AG08395 (cell line): ENCODE measurements at places on chromosomes 3 and 15.

- DNase-seq: peak; percentile 61
Measured at GRCh38 chr3:148962513-148962912, 28.8 kb upstream of the GYG1 start.

DNA sequence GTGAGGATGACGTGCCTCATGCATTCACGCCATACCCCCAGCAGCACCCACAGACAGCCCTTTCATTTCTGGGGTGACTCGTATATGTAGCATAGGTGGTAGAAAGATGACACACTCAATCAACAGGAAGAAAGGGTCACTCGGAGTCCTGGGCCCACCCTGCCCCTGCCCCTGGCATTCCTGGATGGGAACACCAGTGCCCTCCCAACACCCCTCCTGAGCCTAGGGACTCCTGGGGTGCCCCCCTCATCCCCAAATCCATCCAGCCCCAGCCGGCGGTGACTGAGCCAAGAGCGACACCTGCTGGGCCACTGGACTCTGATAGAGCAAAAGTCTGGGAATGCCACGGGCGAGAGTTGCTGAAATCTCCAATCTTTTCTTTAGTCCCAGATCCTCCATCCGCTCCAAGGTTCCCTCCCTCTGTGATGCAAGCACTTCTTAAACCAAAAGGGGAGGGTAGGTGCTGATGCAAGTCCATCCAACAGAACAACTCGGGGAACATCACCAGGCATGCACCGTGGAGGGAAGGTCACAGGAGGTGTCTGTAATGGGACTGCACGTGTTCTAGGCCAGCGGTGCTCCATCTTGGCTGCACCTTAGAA lies 31.1 kb downstream of the ACAN start:
- DNase-seq: peak; percentile 76

DNA sequence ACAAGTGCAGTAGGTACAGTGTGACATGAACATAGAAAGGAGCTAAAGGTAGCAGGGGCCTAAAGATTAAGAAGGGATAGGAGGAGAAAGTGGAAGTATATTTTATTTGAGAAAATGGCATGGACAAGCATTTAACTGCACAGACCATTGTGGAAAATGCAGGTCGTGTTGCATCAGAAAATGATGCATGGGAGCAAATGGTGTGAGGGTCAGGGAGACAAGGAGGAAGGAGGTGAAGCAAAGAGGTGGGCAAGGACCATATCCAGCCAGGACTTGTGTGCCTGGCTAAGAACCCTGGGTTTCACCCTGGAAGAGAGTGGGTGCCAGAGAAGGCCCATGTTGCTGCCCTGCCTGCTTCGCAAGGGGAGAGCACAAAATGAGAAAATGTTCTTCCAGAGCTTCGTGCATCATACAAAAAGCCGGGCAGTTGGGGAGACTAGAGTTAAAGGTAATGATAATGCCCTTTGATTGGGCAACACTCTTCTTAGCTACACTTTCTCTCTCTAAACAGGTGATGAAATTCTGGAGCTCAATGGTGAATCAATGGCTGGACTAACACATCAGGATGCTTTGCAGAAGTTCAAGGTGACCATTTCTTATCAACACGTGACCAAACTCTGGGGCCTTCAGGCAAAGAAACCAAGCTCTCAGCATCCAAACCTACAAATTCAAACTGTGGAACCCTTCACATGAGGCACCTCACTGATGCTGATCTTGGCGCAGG lies 45.5 kb downstream of the STARD5 start:
- no peak for DNase-seq

- no peak for DNase-seq
Measured at GRCh38 chr15:40565333-40566238, 744 bp upstream of the CCDC32 start.

GRCh38 chr3:56096999-56097398 lies 371.3 kb downstream of the ERC2 start:
- no peak for DNase-seq

GRCh38 chr3:185225080-185225479 lies 28.8 kb downstream of the EHHADH start:
- DNase-seq: no peak

GRCh38 chr3:143165211-143165610 lies 45.6 kb downstream of the CHST2 start:
- DNase-seq: no peak

GRCh38 chr3:190053919-190054672 lies 66.6 kb downstream of the P3H2 start:
- peak; percentile 72 for DNase-seq

DNA sequence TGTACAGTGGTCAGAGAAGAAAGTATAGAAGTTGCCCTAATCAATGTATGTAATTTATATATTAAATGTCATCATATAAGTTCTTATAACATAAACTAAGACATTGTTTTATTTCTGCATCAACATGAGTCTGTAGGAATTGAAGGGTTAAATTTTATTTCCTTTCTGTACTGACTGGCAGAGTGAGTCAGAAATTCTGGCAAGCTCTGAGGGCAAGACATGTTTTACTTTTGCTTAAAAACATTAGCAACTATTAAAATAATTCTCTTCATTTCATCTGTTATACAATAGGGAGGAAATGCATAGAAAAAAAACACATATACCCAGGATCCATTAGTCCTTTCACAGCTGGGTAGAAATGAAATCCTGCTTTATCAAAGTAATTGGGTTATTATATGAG lies 171.4 kb upstream of the ALCAM start:
- peak; percentile 10 for DNase-seq

- no peak for DNase-seq
Measured at GRCh38 chr3:195696632-195697278, 24.0 kb upstream of the MUC20 start.

DNA sequence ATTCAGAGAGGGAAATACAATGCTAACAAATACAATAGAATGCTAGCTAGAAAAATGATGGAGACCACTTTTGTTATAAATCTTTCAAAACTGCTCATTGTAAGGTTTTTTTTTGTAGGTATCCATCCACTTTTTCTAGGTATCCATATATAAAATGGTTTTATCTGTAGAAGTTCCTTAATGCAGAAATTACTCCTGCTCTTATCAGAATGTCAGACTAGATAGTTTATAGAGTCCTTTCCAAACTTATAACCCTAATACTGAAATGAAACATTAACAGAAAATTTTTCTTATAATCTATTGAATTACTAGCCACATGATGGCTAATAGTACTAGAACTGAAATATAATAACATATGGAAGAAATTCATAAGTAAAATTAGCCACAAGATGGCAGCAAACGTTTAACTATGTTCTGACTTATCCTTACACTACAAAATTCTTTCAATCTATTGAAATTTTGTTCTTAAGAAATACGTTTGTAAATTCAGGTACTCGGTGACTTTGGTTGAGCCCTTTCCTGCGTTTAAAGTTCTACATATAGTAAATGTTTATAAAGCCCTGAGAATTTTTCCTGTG lies 58.5 kb downstream of the ECT2 start:
- peak; percentile 8 for DNase-seq

GRCh38 chr3:157073810-157074209 lies 86.1 kb downstream of the CCNL1 start:
- peak; percentile 85 for DNase-seq

DNA sequence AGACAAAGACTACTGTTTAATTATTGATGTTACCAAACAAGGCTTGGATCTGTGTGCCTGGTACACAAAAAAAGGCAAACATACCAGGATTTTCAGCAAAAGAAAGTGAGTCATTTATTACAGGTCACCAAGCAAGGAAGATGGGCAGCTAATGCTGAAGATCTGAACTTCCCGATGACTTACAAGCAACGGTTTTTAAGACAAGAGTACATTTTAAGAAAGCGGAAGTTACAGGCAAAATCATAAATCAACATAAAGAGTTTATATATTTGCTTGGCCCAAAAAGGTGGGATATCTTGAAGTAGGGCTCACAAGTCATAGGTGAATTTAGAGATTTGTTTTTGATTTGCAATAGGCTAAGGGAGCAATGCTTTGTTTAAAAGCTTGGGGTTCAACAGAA lies 125.4 kb upstream of the SPATA16 start:
- DNase-seq: no peak

GRCh38 chr3:53802256-53802880 lies 43.9 kb downstream of the CHDH start:
- DNase-seq: no peak
